ENCODE measurements at places on chromosomes 3 and 15.

DNA sequence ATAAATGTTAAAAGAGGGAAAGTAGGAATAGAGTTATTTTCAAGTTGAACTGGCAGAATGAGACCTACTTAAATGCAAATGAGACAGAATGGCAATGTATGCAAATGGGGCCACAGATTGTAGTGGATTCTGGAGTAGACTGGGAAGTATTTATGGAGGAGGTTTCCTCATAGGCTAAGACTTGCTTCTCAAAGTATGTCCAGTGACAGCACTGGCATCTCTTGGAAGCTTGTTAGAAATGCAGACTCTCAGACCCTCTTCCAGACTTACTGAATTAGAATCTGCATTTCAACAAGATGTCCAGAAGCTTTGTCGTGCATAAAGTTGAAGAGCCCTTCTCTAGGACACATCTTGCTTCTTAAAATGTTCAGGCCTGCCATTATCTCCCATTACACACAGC, 67.8 kb upstream of the SNTN start:
- DNase-seq, result no peak

- DNase-seq, result no peak
These were observed 3.0 kb downstream of the ITIH4 start for GRCh38 chr3:52827441-52827840.

DNA sequence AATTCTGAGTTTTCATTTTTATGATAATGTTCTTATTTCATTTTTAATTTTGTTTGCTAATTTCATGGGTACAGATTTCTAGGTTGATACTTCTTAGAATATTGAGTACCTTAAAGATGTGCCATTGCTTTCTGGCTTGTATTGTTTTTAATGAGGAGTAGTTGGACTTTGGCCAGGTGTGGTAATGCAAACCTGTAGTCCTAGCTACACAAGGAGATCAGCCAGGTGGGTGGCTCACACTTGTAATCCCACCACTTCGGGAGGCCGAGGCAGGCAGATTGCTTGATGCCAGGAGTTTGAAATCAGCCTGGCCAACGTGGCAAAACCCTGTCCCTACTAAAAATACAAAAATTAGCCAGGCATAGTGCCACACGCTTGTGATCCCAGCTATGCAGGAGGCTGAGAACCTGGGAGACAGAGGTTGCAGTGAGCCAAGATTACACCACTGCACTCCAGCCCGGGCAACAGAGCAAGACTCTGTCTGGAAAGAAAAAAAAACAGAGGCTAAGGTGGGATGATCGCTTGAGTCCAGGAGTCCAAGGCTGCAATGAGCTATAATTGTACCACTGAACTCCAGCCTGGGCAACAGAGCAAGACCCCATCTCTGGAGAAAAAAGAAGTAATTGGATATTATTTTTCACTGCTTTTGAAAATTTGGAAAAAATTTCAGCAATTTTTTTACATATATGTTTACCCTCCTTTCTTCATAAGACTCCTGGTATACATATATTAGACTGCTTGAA, 198.0 kb downstream of the ALCAM start:
- no peak for DNase-seq

DNA sequence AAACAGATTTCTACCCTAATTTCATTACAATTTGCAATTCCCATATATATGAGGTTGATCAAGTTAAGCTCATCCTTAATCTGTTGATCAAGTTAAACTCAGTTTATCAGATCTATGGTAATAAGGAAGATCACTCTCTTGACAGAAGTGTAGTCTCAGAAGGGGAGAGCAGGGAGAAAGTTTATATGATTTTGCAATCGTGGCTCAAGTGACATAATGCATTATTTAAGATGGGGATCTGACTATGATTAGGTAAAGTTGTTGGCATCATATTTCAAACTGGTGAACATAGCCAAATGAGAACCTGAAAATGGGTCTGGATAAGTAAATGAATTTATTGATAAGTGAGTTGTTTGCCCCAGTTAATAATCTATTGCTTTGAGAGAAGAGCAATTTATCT, 995.3 kb downstream of the OTOL1 start:
- no peak for DNase-seq

GRCh38 chr3:164479406-164479805, 598.9 kb downstream of the SI start:
- no peak for DNase-seq

- DNase-seq, result no peak
These were observed 190.8 kb downstream of the FHIT start for GRCh38 chr3:61060411-61060861.

All from DMS153 (cell line).